ENCODE measurements at places on chromosomes 2 and 18.

DNA sequence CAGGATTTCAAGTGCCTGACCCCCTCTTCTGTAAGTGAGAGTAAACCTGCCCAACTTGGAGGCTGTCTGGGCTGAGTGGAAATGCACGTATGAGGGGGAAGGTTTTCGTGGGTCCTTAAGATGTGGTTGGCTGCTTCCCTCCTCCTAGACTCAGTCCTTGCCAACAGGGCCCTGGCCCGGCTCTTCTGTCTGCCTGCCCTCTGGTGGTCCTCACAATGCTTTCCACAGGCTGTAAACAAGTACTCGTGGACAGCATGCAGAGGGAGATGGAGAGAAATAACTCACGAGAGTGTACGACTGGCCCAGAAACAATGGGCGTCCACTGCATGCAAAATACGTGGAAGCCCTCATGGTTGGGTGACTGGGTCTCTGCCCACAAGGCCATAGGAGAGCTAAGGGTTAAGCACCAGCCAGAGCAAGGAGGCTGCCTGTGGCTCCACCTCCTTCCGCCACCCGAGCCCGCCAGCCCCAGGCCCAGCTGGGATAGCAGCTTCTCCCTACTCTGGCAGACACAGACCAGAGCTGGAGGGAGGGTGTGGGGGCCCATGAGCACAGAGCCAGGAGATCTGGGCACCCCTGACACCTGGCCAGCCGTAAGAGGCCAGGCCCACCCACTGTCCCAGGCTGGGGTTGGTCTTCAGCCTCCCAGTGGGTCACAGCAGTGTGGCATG is 17.0 kb upstream of the ARHGEF4 start:
- no peak for DNase-seq

DNA sequence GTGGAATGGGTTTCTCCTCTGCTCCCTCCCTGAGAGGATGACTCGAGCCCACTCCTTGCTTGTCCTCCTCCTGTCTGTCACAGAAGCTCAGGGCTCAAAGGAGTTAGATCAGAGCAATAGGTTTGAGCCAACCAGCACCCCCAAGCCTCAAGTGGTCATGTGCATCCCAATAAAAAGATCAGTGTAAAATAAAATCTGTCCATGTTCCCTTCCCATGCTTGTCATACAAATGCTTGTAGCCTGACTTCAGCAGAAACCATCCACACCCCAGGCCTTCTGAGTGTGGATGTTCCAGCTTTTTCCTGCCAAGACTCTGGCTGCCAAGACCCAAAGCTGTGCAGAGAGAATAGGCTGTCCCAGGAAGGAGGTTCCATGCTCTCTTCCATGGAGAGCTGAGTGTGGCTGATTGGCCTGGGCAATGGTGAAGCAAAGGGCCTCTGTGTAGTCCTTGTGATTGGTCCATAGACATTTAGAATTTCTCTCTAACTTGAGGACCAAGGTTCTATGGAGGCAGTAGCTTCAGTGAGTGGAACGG is 67.4 kb downstream of the GYPC start:
- DNase-seq = no peak

DNA sequence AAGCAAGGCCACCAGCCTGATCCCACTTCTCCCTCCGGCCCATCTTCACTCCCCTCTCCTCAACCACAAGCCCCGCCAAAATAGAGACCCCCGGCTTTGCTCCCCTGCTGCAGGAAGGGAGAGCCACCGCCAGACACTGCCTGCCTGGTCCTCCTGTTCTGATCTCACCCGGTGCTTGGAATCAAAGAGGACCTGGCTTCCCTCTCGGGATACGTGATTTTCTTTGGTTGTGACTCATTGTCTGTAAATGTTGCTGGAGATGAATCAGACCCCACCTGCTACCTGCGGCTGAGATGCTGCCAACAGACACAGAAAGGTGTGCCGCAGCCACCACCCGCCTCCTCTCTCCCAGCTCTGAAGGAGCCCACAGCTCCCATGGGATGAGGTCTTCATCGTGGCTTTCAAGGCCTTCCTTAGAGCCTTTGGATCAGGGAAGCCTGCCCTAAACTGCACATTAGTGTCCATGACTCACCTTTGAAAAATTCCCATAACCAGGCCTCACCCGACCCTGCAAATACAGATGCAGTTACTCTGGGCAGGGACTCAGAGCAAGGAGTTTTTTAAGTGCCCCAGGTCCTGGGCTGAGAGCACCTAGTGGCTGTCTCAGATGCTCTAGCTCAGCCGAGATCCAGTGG is 79.4 kb upstream of the ZNF532 start:
- no peak for DNase-seq

- DNase-seq = no peak
Measured at GRCh38 chr2:48508461-48509124, 21.4 kb upstream of the STON1 start.

DNA sequence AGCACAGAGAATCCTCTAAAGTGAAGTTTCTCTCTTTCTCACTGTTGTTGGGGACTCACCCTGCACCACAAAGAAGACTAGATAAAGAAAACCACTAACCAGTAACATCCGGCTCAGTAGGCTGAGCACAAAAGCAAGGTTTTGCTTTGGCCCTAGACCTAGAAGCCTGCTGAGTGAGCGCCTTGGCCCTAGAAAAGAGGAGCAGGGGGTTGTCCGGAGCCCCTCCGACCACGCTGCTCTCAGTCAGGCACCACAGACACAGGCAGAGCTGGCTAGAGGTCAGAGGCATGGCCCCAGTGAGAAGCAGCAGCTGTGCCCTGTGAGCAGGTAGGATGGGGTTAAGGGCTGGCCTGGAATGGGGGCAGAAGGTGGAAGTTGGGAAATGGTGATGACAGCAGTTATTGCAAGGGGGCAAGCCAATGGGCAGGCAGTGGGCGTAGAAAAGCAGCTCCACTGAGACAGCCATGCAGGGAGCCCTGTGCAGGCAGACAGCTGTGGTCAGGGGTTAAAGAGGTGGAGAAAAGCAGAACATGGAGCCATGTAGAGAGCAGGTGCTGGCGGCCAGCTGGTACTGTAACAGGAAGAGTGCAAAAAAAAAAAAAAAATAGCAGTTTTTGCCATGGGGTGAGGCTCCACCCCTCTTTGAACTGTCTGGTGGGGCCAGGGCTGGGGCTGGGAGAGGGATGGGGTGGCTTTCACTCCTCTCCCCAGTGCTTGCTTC is 36.9 kb upstream of the SLC14A1 start:
- peak; percentile 20 for DNase-seq

DNA sequence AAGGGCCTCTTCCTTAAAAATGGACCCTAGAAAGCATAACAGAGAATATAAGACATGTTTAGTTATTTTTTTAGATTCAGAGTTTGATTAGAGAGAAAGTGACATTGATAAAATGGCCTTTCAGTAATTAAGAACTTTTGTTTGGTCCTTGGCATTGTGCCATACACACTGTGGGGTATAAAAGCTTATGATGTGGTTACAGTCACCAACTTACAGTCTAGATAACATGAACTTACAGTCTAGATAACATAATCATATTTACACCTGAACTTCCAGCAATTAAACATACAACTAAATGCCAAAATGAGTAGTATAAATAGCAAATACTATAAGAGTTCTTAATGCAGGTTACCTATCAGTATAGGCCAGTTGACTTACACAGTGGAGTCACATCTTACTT is 25.6 kb upstream of the EFEMP1 start:
- no peak for DNase-seq

- no peak for DNase-seq
Measured at GRCh38 chr2:23791030-23791429, 135.9 kb downstream of the ATAD2B start.

DNA sequence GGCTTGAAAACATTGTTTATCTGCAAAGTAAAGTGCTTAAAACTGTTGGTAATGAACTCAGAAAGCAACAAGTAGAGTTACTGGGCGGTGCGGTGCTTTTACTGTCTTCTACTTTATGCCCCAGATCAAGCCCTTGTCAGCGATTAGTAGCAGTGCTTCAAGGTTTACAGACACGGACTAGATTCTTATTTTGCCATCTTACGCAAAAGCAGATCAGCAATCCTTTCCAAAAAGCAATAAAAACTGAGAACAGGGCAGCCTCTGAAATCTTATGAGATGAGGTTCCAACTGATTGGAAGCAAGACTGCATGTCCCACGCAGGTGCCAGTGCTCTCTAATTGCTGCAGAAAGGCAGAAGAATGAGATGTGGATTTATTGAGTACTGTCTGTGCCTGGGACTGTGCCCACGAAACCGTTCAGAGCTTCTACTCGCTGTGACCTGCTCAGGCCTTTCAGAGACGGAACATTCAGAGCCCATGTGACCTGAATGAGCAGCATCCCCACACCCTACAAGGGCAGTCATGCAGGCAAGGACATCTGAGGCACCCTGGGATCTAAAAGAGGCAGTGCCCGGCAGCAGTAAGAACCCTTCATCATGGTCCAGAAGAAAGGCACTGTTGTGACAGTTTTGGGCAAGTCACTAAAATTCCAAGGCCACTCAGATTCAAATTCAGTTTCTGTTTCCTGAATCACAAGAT is 15.7 kb downstream of the COL4A3 start:
- DNase-seq = no peak

DNA sequence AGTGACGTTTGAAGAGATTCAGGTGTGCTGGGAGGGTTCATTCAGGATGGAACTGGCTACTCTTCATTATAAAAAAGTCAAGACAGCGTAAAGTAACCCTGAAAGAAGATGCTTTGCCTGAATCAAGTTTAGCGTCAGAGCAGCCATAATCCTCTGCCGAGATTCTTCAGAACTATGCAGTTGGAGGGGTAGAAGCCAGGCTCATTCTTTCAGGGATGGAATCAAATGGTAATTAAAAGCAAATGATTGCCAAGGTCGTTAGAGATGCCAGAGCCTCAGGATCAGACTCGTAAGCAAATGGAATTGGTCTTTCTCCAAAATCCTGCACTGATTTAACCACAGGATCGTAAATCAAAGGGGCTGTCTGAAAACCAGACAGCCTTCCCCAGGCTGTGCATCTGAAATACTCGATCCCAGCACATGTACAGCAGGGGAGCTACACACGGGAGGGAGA is 21.9 kb downstream of the APCDD1 start:
- no peak for DNase-seq

GRCh38 chr2:62216616-62217015 is 20.7 kb downstream of the B3GNT2 start:
- no peak for DNase-seq

- DNase-seq = no peak
Measured at GRCh38 chr2:138356178-138356577, 145.4 kb upstream of the SPOPL start.

DNA sequence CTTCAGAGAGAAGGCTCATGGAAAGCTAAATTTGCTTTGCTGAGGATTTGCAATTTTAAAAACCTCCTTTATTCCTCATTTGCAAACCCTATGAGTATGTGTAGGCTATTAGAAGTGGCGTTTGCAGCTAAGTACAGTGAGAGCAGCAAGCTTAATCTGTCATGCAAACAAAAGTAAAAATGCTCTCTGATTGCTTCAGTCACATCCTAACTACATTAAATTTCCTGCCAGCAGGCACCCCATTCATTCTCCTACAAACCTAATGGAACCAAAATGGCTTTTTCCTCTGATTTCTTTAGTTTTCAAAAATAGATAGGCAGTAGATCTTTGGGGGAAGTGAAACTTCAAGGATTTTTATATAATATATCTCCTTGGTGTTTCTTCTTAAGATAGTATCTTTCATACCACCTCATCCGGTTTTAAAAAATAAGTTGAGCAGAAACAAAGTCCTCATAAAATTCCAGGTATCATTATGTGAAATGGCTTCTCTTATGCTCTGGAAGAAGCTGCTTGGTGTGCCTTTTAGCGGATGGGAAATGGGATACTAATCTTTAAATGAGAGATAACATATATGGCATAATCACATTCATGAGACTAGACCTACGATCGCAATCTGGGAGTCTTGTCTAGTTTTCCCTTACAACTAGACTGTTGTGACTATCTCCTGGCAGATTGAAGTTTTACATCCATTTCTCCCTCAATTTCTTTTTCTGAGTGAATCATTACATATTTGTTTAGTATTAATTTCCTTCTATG is 49.1 kb downstream of the CLIP4 start:
- no peak for DNase-seq

DNA sequence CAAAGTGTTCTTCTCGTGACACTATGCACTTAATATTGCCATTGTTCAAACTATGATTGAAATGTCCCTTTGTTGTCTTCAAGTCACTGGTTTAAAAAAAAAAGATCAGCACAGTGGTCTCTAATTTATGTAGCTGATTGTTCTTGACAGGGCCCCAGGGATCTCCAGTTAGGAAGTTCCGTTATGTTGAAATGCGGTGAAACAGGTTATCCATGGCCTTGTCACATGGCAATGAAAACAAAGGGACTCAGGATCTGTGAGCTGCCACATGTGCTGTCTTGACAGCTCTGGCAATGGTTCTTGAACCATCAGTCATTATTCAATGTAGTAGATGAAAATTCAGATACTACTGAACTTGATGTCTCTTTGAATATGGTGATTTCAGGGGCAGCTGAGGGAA is 147.4 kb downstream of the SETBP1 start:
- DNase-seq = no peak

GRCh38 chr18:45430041-45430440 is 185.2 kb upstream of the SLC14A2 start:
- DNase-seq = no peak

DNA sequence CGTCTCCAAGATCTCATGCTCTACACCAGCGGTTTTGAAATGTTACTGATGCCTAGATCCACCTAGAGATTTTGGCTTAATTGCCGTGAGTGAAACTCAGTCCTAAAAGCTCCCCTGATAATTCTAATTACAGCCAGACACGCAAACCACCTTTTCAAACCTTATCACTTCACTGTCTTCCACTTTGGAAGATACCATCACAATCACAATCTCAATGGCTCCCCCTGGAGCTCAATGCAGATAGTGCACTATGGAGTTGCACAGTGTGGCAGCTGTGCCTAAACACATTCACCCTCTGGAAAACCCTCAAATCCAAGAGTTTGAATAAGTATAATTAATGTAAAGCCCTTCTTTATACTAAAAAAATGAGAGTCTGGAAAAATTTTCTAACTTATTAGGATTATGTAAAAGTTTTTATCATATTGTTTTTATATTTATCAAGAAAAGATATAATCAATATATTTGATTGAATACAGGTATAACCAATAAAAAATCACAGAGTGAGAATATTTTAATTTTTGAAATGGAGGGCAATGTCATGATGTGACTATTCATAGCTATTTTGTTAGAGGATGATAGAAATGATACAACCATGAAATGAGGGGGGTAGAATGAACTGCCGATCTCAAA is 102.9 kb upstream of the SLC8A1 start:
- DNase-seq = no peak

DNA sequence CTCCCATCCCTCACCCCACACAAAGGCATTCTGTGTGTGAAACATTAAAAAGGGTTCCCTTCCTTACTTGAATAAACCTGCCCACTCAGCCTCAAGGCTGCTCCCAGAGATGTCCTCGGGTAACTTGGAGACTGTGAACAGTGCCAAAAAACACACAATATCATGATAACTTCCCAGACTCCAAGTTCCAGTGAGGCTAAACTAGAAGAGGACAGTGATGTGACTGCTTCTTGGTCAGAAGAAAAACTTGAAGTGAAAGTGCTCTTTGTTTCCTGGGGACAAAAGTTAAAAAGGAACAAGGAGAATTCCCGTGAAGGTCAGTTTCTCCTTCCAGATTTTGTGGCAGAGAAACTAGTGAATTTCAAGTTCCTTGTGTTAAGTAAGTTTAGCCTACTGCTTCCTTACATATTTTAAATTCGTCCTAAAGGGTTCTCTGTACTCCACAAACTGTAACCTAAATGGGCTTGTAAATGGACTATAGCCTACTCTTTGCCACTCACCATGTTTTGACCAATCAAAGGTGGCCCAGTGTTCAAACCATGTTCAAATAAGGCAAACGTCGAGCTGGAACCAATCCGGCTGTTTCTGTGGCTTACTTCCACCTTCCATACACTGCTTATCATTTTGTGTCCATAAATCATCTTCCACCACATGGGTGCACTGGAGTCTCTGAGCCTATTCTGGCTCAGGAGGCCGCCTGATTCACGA is 20.4 kb downstream of the TPRKB start:
- DNase-seq = no peak
